ENCODE measurements at places on chromosomes 5 and 9.

DNA sequence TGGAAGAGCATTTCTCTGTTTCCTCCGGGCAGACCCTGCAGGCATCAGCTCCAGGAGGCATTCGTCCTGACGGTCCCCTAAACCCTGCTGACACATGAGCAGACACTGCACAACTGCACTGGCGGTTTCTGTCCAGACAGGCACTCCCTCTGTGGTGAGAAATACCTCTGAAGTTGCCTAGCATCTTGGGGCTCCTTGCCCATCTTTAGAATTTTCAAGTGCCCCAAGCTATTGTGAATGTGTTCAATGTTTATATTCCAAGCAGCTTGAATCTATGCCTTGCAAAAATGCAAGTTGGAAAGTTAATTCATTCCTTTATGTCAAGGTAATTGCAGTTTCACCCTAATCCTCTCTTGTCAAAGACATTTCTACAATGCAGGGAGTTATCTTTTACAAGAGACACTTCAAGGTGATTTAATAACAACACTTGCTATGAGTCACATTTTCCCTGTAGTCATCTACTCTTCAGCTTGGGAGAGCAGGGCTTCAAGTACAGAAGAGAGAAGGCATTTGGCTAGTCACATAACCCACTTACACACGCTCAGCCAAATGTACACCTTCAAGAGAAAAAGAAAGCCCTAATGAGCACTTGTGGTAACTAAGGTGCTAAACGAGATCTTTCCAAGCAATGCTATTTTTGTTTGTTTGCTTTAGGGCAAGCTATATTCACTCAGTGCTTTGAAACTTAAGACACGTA is 302.5 kb downstream of the MLLT3 start:
- H3K27ac ChIP-seq = peak overlapping the region; percentile 26
- no peaks in the 10 kb centered on the region for H3K36me3 ChIP-seq
- H3K4me3 ChIP-seq = no peak overlapping the region
- peaks cover 6% of the 10 kb centered on the region for H3K27me3 ChIP-seq
- H3K4me1 ChIP-seq = peaks cover 45% of the 10 kb centered on the region

DNA sequence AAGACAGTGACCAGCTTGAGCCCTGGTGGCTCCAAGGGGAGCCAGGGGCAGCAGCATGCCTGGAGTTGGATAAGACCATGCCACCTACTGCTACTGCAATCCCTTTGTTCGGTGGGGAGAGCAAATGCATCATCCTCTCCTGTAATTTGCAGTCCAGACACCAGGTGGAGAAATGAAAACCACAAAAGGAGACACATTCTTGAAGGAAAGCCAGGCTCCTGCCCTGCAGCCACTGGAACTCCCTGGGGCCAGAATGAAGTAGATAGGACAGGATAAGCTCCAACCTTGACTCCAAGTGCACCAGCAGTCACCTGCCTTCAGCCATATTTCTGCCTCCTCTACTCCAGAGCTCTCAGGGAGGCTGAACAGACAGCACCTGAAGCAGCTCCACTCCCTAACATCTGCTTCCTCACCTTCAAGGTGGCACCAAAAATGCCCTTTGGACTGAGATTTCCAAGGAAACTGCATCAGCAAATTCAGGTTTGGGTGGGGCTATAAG is 65.1 kb upstream of the IQGAP2 start:
- H3K27me3 ChIP-seq = peaks cover 2% of the 10 kb centered on the region
- H3K4me1 ChIP-seq = peaks cover 45% of the 10 kb centered on the region
- H3K36me3 ChIP-seq = peaks cover 17% of the 10 kb centered on the region
- H3K4me3 ChIP-seq = no peak overlapping the region

DNA sequence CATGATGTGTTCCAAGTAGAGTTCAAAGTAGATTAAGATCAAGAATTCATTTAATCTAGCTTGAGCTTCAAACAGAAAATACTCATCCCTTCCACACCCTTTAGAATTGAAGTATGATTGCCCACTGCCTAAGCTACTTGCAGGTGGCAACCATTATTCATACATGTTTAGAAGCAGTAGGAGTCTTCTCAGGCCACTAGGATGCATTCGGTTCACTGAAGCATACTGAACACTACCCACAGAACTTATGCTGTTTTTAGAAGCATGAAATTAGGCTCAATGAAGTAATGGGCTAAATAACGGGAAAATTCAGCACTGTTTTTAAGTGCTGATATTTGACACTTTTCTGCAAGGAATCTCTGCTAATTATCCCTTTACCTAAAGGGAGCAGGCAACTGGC is 263.4 kb downstream of the DEPDC1B start:
- no peak overlapping the region for H3K27ac ChIP-seq
- H3K4me3 ChIP-seq = no peak overlapping the region
- peaks cover 9% of the 10 kb centered on the region for H3K4me1 ChIP-seq
- no peak for DNase-seq
- peaks cover 5% of the 10 kb centered on the region for H3K36me3 ChIP-seq

GRCh38 chr5:15757619-15758018 is 257.6 kb downstream of the FBXL7 start:
- H3K27ac ChIP-seq = no peak overlapping the region
- peaks cover 14% of the 10 kb centered on the region for H3K4me1 ChIP-seq
- no peak overlapping the region for H3K4me3 ChIP-seq
- H3K36me3 ChIP-seq = no peaks in the 10 kb centered on the region
- no peak for DNase-seq
- no peaks in the 10 kb centered on the region for H3K27me3 ChIP-seq

All from nephron progenitor cell (in vitro differentiated cells).